HCT116 (cell line): ENCODE measurements at places on chromosomes 6 and 20. TPM values are rescaled to one million over a fixed set of nuclear protein-coding genes. Genes with fewer than 3 reads are reported as not detected.

- H3K36me3 ChIP-seq = no peaks in the 10 kb centered on the region
- no peaks in the 10 kb centered on the region for H3K4me1 ChIP-seq
- no peaks in the 10 kb centered on the region for H3K27me3 ChIP-seq
- H3K4me3 ChIP-seq = no peak overlapping the region
These were observed 156.1 kb upstream of the SMLR1 start for GRCh38 chr6:130671119-130671518.

GRCh38 chr6:151412909-151413308, 21.6 kb upstream of the ZBTB2 start:
- DNase-seq = no peak
- no peaks in the 10 kb centered on the region for H3K27me3 ChIP-seq
- no peak overlapping the region for H3K4me3 ChIP-seq
- H3K4me1 ChIP-seq = no peaks in the 10 kb centered on the region

DNA sequence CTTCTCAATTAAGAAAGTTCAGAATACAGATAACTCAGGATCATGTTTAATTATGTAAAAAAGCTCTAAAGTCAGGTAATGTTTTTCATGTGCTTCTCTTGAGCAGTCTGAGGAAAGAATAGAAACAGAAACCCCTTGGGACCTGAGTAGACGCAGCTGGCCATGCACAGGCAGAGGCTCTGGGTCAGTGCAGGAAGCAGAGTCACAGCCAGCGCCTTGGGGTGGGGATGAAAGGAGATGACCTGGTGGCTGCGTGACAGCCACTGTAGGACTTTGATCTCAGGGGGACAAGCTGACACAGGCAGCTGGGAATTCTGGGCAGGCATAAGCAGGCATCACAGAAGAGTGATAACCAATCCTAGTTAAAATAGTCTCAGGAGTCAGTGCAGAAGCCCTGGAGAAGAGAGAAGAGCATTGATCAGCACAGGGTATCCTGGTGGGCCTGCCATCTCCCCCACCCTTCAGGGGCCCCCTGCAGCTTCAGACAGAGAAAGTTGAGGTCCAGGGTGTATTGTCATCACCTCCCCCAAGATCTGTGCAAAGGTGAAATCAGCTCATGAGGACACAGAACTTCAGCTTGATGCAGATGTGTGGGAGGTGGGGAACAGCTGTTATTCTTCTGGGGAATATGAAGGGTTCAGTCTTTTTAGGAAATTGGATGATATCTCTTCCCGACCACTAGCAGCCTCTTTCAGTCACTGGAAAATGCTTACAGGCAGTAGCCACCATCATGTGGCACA, 6.4 kb downstream of the HLA-DQB1 start:
- H3K36me3 ChIP-seq = no peaks in the 10 kb centered on the region
- no peaks in the 10 kb centered on the region for H3K4me1 ChIP-seq
- no peak overlapping the region for H3K27ac ChIP-seq
- no peak overlapping the region for H3K4me3 ChIP-seq
- H3K27me3 ChIP-seq = no peaks in the 10 kb centered on the region

GRCh38 chr20:34043025-34043424, 49.3 kb downstream of the RALY start:
- no peak overlapping the region for H3K27ac ChIP-seq
- no peak for DNase-seq
- no peaks in the 10 kb centered on the region for H3K27me3 ChIP-seq
- H3K4me1 ChIP-seq = no peaks in the 10 kb centered on the region

The PROKR2 gene
- total RNA-seq = not detected

- H3K36me3 ChIP-seq = no peaks in the 10 kb centered on the region
- no peaks in the 10 kb centered on the region for H3K27me3 ChIP-seq
- no peak overlapping the region for H3K4me3 ChIP-seq
- DNase-seq = no peak
- no peak overlapping the region for H3K27ac ChIP-seq
These were observed 42.4 kb downstream of the SNX14 start for GRCh38 chr6:85551264-85551663.
